T-helper 1 cell (primary cell): ENCODE measurements at places on chromosomes 2 and 18.

DNA sequence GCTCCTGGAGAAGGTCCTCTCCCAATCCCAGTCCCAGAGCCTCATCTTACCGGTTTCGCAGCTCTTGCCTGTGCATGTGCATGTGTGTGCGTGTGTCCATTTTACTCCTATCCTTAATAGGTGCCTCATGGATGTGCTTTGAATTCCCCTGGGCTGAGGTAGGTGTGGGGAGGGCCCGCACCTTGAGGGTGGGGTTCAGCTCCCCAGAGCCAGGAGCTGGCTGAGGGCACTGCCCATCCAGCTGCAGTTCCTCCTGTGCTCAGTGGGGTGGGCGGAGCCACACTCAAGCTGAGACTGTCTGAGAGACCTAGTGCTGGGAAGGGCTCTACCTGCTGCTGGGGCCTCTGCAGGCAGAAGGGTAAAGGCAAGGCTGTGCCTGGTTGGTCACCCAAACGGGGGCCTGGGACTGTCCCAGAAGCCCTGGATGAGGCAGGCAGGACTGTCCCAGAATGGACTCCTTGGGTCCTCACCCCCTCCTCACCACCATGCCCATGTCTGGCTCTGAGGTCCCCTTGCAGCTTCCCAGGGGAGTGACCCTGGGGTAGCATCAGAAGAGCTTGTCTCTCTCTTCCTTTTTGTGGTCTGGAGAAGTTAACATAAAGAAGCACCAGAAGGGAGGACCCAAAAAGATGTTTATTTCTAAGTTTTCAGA lies 8.9 kb downstream of the GDF7 start:
- no peak for DNase-seq

DNA sequence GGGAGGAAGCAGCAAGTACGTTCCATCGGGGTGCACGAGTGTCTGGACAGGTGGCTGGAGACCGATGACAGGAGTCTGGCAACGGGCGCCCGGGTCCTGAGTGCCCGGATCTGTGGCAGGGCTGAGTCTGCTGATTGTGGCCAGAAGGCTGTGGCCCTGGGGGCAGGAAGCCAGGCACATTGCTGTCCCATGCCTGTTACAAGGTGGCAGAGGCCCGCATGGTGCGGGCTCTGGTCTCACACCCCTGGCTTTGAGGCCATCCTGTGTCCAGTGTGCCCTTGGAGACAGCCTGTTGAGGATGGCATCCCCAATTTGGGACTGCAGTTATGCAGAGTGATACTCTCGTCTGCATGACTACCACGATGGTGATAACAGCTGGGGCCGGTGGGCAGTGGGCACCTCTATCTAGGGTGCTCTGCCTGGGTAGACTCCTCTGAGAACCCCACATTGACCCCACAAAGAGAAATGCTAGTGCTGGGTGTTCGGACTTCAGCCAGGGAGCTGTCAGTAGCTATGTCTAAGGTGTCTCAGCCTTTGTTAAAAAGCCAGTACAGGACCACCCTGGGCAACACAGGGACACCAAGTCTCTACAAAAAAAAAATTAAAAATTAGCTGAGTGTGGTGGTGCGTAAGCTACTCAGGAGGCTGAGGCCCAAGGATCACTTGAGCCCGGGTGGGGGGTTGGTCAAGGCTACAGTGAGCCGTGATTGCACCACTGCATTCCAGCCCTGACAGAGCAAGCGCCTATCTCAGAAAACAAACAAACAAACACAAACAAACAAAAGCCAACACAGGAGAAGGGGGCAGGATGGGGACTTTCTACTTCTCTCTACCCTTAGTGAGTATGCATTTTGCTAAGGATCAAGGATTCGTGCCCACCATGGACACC lies 88.3 kb downstream of the RHOB start:
- DNase-seq = no peak

- no peak for DNase-seq
Measured at GRCh38 chr2:84999553-84999955, 28.6 kb downstream of the KCMF1 start.

DNA sequence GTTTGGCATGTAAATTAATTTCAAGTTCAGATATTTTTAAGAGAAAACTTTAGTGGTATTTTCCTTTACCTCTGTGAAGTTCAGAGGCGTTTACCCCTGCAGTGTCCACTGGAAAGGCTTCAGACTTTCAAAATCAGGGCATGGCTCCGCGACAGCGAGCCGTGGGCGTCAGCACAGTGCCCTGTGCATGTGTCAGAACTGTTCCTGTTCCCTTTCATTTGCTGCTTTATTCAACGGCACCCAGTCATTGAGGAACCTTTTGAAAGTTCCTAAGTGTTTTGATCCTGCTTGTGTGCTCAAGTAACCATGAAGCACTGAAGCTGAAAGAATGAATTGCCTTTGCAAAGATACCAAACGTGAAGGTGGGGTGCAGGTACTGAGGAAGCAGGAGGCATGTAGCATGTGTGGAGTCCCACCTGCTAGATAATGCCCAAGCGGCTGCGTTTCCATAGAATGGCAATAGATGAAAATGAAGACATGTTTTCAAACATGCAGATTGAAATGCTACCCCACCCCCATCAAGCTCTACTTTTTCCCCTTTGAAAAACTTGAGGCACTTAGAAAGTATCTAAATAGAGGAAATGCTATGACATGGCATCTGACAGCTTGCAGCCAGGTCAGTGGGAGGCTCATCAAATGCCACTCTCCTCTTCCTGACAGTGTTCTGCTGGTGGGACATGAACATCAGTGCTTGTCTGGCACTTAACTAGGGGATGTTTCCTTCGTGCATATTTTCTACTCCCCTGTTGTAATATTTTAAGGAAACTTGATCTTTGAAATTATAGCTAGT lies 148.6 kb downstream of the ZNF236 start:
- DNase-seq = no peak

DNA sequence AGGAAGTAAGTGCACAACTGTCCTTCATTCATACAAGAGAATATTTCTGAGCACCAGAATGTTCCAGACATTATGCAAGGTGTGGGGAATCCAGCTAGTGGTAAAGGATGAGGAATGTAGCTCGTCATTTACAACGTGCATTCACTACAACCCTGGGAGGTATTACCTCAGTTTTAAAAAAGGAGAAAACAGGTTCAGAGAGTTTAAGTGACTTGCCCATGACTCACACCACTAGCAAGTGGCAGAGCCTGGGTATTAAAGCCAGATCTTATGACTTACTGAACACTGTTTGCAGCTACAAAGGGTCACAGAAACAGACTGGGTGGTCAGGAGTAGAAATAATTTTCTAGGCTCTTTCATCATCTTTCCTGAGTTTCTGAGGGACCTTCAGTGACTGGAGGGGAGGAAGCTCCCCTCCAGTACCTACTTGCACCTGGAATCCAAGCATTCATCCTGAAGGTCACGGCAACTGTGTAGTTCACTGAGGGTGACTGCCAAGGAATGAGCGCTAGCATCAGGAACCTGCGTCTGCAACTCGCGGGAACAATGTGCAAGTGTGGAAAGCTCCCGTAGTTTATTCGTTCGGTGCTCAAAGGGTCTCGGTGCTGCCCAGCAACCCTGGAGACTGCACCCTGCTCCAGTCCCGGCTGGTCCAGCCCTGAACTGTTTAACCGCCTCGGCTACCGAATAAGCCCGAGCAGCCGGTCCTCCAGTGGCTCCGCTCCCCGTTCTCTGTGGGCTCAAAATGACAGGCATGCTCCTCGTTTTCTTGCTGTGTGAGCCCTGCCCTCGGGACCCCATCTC lies 647 bp downstream of the CCDC121 start:
- no peak for DNase-seq

DNA sequence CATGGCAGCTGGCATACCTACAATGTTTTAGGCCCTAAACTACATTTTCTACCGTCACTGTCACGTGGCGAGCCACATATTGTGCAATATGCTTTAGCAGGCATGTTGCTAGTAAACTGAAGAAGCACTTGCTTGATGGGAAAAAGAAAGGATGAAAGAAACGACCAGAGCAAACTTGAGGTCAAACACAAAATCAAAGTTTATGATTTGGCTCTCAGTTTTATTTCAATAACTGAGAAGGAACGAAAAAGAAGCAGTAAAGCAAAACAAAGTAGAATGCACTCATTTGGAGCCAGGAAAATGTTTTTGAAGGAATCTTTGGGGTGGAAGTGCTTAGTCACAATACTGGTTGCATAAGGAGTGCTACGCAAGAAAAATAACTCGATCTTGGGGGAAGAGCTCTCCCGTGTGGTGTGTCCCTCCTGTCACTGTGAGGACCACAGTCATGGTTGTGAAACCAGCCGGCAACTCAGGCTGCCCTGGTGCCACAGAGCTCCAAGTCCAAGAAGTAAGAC lies 349.8 kb downstream of the RBM43 start:
- no peak for DNase-seq

- no peak for DNase-seq
Measured at GRCh38 chr2:159114835-159115234, 146.4 kb downstream of the TANC1 start.

GRCh38 chr2:156437931-156438410 lies 1.8 kb downstream of the GPD2 start:
- no peak for DNase-seq

DNA sequence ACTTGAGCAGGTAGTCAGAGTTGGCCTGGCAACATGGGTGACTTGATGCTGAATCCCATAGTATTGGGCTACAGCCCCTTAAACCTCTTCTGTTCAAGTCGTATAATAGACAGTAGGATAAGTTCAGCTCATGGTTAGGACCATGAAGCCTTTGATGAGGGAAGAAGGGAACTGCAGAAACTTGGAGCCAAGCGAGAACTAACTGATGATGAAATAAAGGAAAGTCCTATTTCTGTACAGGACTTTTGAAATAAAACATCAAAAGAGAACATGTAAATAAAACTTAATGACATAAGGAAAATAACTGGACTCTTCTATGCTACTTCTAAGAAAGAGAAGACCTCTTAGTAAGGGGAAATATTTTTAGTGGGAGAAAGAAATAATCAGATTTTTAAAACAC lies 51.2 kb upstream of the UGP2 start:
- DNase-seq = no peak

- no peak for DNase-seq
Measured at GRCh38 chr2:202113571-202114142, 40.6 kb downstream of the KIAA2012 start.

- DNase-seq = no peak
Measured at GRCh38 chr18:31267823-31268481, 50.0 kb upstream of the DSG1 start.

DNA sequence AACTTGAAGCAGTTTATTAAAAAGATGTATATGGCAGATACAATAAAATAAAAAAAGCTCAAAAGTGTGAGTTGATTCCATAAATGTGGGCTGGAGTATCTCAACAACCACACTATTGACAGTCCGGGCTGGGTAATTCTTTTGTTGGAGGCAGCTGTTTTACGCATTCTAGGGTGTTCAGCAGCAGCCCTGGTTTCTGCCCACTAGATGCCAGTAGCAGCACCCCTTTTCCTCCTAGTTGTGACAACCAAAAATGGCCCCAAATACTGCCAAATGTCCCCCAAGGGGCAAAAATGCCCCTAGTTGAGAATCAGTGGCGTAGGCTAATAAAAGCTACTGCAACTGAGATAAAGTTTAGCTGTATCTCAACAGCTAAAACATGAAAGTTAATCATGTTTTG lies 44.8 kb downstream of the CHMP3 start:
- DNase-seq = no peak

- no peak for DNase-seq
Measured at GRCh38 chr2:169265591-169265990, 96.7 kb downstream of the LRP2 start.

DNA sequence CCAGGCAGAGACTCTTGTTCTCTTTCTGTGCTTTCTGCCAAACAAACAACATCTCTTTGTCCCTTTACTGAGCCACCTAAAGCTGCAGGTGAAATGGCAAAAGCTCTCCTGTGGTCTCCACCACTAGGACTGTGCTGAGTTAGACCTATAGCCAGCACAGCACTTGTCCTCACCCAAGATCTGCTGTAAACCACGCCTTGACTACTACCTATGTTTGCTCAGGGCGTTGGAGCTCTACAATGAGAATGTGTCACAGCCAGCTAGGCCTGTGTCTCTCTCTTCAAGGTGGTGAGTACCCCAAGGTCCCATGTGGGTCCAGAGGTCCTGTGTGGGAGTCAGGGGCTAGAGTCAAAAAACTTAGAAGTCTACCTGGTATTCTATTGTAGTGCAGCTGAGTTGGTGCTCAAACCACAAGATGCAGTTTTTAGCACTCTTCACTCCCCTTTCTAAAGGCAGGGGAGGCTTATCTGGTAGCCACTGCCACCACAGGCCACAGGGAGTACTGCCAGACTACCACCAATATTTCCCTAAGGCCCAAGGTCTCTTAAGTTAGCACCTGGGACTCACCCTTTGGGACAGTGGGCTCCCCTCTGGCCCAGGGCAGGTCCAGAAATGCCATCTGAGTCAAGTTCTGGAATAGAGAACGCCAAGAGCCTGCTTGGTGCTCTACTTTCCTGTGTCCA lies 96.8 kb upstream of the RPRM start:
- no peak for DNase-seq

- no peak for DNase-seq
Measured at GRCh38 chr2:53536583-53537361, 230.8 kb upstream of the CHAC2 start.

GRCh38 chr2:10014418-10015190 lies 28.7 kb upstream of the KLF11 start:
- DNase-seq = no peak

DNA sequence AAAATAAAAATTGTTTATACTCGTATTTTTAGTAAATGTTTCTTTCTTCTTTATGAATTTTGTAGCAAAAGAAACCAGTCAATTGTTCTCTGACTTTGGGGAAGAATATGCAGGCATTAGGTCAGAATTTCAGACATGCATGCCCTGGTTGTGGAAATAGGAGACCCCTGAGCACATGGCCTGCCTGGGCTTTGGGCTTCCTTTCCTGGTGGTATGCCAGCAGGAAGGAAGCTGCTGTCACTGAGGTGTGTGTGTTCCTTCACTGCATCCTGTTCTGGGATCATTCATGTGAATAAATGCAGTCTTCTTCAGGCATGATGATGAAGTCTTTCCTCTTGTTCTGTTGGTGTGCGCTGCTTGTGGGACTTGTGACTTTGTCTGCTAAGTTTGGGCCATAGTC lies 920.2 kb upstream of the VRK2 start:
- no peak for DNase-seq

DNA sequence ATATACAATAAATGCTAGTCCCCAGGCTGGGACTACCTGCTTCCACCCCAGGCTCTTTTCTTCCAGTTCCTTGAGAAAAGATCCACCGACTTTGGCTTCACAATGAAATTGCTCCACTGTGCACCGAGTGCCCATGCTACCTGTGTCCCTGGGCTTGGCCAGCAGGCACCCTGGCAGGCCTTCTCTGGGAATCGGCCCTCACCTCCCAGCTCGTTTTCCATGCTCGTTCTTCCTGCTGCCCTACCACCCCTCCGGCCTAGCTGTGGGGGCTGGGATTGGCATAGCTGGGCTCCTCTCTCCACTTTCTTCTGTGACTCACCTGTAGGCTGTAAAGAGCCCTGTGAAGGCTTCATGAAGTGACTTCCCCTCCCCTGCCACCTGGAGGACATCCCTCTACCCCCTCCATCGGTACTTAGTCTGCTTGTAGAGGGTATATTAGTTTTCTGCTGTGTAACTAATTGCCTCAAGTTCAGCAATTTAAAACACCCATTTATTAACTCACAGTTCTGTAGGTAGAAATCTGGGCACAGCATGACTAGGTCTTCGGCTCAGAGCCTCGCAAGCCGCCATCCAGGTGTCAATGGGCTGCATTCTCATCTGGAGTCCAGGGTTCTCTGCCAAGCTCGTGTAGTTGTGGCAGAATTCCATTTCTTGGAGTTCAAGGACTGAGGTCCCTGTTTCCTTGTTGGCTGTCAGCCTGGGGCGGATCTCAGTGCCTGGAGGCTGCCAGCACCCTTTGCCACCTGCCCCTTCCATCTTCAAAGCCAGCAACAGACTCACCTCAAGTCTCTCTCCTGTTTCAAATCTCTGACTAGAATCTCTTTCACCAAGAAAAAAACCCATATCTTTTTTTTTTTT lies 57.6 kb downstream of the DPYSL5 start:
- DNase-seq = no peak
